Suppressor macrophage treated with lipopolysaccharide for 1 hour (primary cell): ENCODE measurements at places on chromosomes 1 and 21.

DNA sequence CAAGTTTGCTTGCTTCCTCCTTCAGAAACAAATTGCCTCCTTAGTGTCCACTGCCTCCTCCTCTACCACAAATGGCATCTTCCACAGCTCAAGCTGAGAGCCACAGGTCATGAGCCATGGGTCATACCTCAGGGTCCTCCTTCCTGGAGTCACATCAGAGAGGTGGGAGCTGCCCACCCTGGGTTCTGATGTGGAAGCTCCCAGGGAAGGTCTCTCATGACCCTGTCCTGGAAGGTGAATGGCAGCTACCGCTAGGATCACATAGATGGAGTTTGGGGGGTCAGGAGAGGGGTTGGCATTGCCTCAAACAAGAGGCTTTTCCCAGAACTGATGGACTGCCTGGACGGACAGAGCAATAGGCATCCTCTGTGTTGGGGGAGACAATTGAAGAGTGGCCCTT is 321.4 kb downstream of the MATN1 start:
- no peak for DNase-seq

DNA sequence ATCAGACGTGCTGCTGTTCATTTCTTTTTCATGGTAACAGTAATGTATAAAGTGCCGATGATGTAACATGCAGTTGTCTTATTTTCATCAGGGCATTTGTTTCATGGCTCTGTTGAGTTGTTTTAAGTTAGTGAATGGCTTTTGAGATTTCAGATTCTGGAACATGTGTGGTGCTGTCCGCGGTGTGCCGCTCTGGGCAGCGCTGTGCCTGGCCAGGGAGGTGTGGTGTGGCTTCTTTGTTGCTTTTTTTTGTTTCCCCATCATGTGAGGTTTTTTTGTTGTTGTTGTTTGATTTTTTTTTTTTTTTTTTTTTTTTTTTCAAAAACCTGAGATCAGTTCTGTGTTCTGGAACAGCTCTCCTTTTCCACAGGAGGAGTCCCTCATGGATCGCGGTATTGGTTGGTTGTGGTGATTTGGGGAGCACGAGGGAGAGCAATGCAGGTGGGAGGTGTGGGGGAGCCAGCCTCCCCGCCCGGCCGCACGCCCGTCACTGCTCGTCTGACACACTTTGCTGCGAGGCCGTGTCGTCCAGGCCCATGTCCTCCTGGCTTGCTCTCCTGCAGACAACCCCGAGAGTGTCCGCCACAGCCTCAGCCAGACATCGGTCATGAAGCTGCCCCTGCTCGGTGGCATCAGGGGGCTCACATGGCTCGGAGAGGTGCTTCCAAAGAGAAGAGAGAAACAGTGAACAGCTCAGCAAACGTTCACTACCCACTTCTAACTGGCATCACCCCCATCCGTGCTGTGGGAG is 33.6 kb downstream of the NTPCR start:
- DNase-seq = no peak

DNA sequence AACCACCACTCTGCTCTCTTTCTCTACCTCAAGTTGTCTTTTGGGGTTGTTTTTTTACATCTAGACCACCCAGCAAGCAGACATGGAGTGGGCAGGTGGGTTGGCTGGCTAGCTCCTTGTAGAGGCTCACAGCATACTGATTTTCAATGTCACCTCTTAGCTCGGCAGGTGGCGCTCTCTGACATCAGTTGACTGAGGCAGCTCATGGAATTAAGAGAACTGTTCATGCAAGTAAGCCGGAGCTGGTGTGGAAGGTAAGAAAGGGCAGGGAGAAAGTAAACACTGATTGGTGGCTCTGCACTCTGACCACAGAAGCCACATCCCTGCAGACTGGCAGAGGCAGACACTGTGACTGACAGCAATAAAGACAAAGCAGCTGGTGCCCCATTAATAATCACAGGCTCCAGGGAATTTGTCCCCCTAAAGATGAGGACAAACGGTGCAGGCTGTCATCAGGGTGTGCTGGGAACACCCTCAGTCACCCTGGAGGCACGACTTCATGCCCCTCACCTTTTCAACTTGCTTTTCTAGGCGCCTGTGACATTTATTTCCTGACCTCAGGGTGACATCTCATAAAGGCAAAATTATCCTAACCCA is 226.8 kb downstream of the LMX1A start:
- peak; percentile 45 for DNase-seq

- no peak for DNase-seq
Observed at GRCh38 chr1:85135392-85135798, 65.4 kb downstream of the SYDE2 start.

- DNase-seq = peak; percentile 87
Observed at GRCh38 chr1:183023146-183023600, at the start of gene LAMC1. Gene LAMC1 (plus strand): TSS chr1:183023420. CDS start chr1:183023717, 297 bp downstream.

DNA sequence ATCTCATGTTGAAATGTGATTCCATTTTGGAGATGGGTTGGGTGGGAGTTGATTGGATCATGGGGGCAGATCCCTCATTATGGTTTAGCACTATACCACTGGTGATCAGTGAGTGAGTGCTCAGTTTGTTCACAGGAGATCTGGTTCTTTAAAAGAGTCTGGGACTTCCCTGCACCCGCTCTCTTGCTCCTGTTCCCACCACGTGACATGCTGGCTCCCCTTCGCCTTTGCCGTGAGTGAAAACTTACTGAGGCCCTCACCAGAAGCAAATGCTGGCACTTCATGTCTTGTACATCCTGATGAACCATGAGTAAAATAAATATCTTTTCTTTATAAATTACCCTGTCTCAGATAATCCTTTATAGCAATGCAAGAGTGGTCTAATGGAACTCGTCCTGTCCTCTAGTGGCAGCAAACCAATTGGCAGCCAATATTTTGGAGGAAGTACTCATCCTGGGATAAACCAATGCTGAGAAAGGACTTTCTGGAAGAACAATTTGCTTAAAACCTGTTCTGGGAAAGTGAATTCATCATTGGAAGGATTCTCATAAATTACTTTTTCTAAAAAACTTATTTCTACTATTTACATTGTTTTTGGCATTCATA is 27.8 kb upstream of the CYP4A11 start:
- no peak for DNase-seq

GRCh38 chr1:109948285-109948630 is 36.3 kb upstream of the AHCYL1 start:
- no peak for DNase-seq

- DNase-seq = no peak
Observed at GRCh38 chr1:114448370-114449036, 62.5 kb downstream of the TRIM33 start.

DNA sequence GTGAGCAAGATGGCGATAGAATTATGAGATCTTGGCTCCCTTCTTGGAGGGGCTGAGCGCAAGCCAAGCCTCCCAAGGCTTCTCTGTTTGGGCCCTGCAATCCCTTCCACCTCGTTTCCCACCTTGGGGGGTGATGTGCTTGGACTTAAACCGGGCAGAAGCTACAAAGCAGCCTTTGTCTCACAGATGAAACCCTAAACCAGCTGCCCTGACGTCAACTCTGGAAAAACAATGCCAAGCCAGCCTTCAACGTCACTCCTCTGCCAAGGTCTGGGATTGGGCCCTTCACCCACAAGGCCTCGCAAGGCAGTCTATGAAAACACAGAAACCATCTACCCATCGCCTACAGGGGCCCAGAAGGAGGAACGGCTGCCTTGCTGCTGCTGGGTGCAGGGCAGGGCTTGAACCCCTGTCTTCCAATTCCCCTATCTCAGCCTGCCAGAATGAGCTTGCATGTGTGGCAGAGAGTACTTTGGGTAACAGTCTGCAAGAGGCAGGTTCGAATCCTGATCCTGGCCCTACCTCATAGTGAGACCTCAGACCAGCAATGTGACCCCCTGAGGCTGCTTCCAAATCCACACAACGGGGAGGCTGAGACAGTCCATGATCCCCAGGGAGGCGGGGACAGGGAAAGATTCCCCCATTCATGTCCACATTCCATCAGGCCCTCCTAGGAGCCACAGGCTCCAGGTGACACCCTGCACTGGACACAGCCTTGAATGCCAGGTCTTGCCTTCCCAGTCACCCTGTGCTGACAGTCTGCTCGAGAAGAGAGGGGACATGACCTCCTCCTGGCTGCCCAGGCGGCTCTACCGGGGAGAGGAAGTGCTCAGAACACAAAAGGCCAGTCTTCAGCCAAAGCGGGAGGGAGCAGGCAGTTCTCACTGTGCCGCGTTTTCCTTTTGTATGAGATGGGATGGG is 15.0 kb downstream of the IFFO2 start:
- DNase-seq = peak; percentile 27

- DNase-seq = no peak
Observed at GRCh38 chr1:179807691-179808485, 64.8 kb downstream of the FAM163A start.

GRCh38 chr21:18477043-18477442 is 73.5 kb upstream of the TMPRSS15 start:
- DNase-seq = no peak

- DNase-seq = no peak
Observed at GRCh38 chr1:48007047-48007446, 9.9 kb upstream of the TRABD2B start.

GRCh38 chr1:154755858-154756730 is 114.0 kb downstream of the KCNN3 start:
- no peak for DNase-seq

DNA sequence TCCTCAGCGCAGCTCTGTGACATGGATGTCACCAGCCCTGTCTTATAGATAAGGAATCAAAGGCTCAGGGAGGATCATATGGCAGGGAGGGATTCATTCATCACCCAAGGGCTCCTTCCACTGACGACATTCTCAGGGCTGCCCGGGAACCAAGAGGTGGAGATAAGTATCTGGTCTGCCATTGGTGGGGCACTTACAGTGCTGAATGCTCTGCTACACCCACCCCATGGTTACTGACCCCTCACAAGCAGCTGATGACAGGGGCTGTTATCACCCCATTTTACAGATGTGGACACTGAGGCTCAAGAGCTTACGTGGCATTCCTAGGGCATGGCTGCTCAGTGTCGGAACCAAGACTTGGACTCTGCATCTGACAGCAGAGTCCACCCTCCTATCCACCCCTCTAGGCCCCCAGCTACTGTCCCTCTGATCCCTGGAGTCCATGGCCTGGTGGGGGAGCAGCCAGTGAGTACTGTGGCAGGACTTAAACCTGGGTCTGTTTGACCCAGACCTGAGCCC is 155.1 kb downstream of the PTPRU start:
- no peak for DNase-seq

DNA sequence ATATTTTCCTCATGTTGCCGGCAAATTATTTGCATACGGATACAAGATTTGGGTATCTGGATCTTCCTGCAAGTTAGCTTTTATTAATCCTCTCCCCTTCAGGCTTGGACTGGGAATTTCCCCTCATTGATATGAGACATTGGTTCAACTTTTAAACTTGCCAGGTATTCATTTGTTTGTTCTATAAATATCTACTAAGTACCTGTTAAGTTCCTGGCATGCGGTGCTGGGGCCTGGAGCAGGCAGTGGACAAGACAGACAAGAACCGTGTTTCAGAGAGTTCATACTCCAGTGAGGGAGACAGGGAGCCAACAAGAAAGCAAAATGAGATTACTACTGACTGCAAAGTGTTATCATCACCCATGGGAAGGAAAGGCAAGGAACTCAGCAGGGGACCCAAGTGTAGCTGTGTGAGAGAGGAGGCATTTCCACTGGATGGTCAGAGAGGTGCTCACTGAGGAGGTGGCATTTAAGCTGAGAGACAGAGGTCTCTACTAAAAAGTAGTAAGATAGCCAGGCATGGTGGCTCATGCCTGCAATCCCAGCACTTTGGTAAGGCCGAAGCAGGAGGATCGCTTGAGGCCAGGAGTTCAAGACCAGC is 39.1 kb upstream of the FHAD1 start:
- DNase-seq = no peak

DNA sequence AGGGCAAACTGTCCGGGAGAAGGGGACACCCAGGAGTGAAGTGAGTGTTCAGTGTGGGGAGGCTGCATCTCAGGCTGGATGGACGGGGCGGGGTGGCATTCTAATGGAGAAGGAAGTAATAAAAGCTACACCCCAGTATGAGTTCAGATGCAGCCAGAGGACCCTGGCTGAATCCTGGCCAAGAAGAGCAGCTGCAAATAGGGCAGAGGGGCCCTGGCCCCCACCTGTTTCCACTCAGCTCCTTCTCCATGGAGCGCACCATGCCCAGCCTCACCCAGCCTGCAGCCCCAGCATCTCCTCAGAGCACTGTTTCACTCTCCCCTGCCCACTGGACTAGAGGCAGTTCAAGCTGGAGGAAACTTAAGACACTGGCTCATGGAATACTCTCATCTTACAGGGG is 46.4 kb downstream of the KCND3 start:
- no peak for DNase-seq

GRCh38 chr1:69700770-69701169 is 133.0 kb downstream of the LRRC7 start:
- peak; percentile 30 for DNase-seq

GRCh38 chr1:117318426-117318825 is 48.8 kb upstream of the MAN1A2 start:
- DNase-seq = no peak

DNA sequence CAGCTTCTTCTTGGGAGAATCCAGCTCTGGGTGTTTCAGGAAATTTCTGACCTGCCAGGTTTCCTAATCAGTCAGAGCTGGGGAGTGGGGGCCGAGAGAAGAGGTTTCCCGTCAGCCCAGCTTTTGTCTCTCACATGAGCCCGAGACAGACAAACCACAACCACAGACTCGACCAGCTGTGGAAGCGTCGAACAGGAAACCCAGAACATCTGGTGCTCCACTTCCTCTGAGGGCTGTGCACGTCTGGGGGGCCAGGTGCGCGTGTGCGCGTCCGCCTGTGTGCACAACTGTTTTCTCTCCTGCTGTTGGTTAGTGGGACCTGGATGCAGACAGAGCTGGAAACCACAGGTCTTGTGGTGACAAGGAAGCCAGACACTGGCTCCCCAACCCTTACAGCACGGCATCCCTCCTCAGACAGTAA is 113.0 kb upstream of the SLC25A33 start:
- no peak for DNase-seq

DNA sequence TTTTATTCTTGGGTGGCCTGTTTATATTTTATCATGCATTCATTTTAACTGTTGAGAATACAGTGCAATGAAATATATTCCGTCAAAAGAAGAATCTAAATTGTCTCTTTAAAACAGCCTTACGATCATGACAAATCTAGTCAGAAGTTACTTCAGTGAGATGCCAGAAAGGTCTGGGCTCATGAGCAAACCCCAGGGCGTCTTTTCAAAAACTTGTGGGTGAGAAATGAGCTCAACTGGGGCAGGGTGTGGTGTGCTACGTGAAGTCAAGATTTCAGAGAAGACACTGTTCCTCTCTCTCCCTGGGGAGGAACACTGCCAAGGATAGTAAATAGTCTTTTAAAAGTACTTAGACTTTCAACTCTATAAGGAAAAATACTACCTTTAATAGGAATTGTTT is 13.4 kb upstream of the UAP1 start:
- DNase-seq = no peak

GRCh38 chr1:31523769-31524168 is 52.5 kb upstream of the TINAGL1 start:
- DNase-seq = peak; percentile 97

DNA sequence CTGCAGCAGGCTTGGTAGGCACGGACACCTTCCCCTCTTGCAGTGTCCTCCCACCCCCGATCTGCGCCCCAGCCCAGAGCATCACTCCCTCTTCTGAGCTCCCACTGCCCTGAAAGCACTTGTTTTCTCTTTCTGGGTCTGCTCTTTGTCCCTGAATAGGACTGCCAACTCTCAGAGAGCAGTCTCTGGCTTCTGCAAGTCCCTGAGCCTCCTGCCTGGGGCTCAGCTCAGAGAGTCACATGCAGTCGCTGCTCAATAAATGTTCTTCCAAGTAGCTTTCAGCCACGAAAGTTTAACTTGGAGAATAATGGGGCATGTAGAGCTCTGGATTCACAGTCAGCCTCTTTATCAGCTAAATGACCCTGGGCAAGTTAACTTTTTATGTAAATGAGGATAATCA is 205.6 kb downstream of the HIVEP3 start:
- DNase-seq = no peak
